Putamen (tissue), 1 donor: ENCODE measurements at places on chromosomes 4 and X.

GRCh38 chr4:129358571-129358970, 262.6 kb downstream of the C4orf33 start:
- no peak for DNase-seq

GRCh38 chr4:153227469-153228075, 23.3 kb downstream of the TRIM2 start:
- no peak for DNase-seq

DNA sequence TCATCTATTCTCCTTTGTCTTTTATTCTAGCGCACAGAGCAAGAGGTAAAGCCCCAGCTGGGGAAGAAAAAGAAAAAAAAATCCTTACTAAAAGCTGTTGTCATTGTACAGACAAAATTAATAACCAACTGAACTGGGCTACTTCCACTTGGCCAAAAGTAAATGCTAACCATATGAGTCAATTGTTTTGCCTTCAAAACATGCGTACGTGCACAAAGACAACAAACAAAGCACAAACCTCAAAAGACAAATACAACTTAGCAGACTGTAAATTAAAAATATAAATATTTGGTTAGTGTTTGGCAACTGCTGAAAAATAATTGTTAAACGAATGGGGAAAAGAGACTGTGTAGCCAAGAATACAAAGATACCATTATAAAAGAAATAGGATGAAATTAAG, 5.9 kb downstream of the EDA2R start:
- no peak for DNase-seq

DNA sequence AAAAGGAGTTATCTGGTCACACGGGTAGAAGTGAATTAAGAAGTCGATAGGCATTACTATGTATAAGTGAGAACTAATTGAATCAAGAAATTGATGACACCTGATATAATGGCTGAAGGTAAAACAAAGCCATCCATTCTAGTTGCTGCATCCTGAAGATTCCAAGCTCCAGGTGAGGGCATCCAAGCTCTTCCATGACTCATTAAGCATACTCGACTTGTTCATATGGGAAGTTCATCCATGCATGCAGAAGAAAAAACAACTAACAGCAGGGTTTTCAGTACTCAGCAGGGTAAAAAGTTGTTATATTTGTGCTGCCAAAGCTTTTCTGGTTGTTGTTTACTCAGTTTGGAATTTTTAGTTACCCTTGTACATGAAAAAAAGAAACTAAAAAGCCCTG, 508.0 kb upstream of the CXorf51A start:
- no peak for DNase-seq

DNA sequence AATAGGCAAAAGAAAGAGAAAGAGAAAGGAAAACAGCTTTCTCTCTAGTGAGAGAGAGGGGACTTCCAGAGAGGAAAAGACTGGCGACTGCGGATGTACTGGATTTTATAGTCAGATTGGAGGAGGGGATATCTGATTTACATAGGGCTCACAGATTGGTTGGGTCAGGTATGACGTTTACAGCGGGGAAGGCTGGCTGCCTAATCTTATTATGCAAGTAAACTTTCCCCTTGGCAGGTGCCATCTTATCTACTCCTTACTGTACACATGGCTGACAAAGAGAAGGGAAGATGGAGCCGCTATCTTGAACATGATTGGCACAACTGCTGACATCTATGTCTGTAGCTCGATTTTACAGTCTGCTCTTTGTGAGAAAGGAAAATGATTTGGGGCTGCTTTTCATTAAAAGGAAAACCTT, 25.4 kb downstream of the RBPJ start:
- no peak for DNase-seq

- DNase-seq, result no peak
These were observed 27.7 kb upstream of the CEP135 start for GRCh38 chr4:55921093-55921492.

- DNase-seq, result peak; percentile 29
These were observed 457.5 kb upstream of the GNPDA2 start for GRCh38 chr4:45183905-45184304.

DNA sequence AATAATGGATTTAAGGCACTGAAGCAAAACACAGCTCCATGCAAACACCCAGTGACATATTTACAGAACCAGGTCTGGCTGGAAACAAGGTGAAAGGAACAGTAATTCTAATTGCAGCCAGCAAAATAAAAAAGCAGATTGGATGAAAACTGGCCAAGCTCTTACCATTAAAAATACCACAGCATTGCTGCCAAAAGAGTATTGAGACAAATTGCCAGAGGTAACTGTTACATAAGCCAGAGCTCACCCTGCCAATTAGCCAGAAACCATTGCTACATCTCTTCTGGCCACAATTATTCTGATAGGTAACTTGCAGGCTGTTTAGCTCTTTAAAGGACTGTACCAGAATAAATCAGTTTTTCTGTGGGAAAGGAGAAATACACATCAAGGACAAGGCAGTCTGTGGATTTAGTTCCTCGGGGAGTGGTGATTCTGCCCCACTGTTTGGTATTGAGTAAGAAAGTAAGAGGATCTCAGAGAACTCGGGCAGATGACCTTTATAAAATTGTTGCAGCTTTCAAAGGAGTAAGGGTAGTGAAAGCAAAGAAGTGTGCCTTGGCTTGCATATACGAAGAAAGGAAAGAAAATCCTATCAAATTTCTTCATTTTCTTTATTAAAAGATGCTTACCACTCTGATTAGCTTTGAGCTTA, 369.5 kb downstream of the PPP3CA start:
- no peak for DNase-seq

DNA sequence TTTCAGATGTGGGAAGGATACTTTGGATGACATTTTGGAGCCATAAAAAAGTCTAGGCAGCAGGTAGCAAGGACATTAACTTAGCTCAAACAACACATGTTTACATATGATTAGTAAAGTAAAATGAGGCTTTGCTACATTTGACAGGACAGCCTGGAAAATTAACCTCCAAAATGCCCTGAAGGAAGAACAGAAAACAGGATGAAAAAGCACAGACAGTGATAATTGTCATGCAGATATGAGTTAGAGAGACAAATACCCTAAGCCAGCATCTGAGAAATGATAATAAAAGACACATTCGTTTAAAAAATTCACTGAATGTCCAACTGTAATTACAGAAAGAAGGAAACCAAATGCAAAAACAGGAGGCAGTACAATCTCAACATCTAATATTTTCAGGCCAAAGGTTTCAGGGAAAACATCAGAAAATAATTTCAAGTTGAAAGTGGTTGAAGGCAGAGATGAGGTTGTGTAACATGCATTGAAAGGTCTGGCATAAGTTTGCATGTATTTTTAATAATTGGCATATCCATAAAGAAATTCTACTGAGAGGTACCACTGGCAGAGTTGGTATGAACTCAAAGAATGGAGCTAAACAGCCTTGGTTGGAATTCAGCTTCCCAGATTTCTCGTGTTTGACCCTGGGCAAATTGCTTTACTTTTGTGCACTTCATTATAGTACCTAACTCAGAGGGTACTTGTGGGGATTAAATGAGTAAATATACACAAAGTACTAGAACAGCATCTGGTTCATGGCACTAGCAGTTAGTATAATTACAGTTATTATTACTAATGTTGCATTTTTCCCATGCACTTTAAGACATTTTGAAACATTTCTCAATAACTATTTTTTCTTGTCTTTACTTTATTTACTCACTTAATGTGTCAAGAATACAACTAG, 54.4 kb upstream of the MAP9 start:
- no peak for DNase-seq

DNA sequence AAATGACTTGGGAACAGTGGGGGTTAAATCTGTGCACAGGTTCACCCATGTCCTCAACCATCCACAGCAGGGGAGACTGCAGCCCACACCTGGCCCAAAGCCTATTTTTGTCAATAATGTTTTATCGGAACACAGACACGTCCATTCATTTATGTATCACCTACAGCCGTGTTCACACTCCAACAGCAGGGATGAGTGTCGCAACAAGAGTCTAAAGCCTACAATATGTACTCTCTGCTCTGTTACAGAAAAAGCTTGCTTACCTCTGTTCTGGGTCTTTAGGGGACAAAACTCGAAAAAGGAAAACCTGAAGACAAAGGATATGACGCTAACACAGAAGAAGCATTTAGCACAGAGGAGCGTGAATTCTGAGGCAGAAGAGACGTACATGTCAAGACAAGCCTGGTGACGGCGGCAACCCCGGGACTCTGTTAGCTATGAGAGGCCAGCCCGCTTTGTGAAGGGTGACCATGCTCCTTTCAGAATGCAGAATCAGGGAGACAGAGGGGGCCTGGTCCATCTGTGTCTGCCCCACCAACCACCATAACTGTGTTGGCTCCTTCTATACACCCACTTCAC, 45.5 kb downstream of the AFAP1 start:
- no peak for DNase-seq

DNA sequence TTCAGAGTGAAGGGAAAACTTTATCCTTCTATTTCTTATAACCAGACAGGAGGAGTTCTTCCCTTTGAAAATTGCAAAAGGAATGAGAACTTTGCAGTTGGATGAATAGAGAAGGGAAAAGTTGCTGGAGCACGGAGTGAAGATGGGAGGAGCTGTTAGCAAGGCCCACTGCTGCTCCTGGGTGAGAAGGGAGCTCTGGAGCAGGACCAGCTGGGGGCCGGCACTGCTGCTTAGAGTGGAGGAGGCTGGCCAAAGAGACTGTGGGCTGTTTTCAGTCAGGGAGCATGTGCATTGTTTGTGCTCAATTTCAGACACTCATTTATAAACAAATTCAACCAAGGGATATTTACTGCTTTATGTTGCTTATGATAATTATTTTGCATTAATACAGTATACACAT, 164.2 kb downstream of the STIM2 start:
- no peak for DNase-seq

- DNase-seq, result no peak
These were observed 912.0 kb upstream of the TENM3 start for GRCh38 chr4:181331214-181331613.

DNA sequence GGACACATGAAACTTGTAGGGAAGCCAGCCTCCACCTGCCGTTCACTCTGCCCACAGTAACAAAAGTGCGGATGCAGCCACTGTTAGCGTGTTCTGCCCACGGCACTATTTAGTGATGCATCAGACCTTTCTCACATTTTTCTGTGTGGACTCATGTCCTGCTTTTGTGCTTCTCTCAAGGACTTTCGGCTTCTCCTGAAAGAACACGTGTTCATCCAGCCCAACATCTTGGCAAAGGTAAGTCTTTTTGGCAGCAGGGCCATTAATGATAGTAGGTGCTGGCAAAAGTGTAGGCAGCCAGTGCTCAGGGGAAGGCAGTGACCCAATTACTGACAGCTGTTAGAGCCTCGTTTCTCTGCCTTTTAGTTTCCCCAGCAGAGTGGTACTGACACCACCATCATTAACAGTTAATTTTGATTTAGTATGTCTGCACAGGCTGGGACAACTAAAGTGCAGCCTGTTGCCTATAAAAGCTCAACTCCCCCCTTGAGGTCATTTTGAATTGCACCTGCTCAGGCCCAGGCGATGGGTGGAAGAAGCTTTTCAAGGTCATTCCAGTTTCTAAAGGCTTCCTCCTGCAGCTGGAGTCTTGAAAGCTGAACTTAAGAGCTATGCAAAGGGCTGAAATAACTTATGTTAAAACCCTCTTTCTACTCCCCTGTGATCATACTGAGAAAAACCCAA, 54.5 kb upstream of the HPSE start:
- DNase-seq, result no peak
